Aorta (tissue), 5 donors: ENCODE measurements at places on chromosomes 12 and 14. TPM values are rescaled to one million over a fixed set of nuclear protein-coding genes. Genes with fewer than 3 reads are reported as not detected.

- H3K27me3 ChIP-seq, result no peaks in the 10 kb centered on the region
- H3K27ac ChIP-seq, result no peak overlapping the region
- no peak overlapping the region for H3K4me3 ChIP-seq
- DNase-seq, result no peak
- no peaks in the 10 kb centered on the region for H3K4me1 ChIP-seq
- H3K36me3 ChIP-seq, result no peaks in the 10 kb centered on the region
Measured at GRCh38 chr14:85912141-85912540, 382.2 kb downstream of the FLRT2 start.

Gene SETD3
- total RNA-seq, result 60.7 TPM

- H3K4me3 ChIP-seq, result no peak overlapping the region
- H3K27ac ChIP-seq, result no peak overlapping the region
- DNase-seq, result no peak
- no peaks in the 10 kb centered on the region for H3K4me1 ChIP-seq
Measured at GRCh38 chr12:130947028-130947613, 6.6 kb upstream of the ADGRD1 start.

GRCh38 chr14:73234029-73234428, 3.3 kb upstream of the PAPLN start:
- H3K27ac ChIP-seq, result no peak overlapping the region

GRCh38 chr12:59808317-59808910, 212.6 kb downstream of the SLC16A7 start:
- no peak overlapping the region for H3K27ac ChIP-seq
- no peak for DNase-seq
- H3K4me3 ChIP-seq, result no peak overlapping the region
- H3K27me3 ChIP-seq, result no peaks in the 10 kb centered on the region

GRCh38 chr12:57755454-57756372, 810 bp downstream of the MARCHF9 start:
- H3K4me1 ChIP-seq, result peaks cover 4% of the 10 kb centered on the region
- H3K36me3 ChIP-seq, result peaks cover 2% of the 10 kb centered on the region
- H3K27me3 ChIP-seq, result no peaks in the 10 kb centered on the region
- no peak overlapping the region for H3K27ac ChIP-seq
- H3K4me3 ChIP-seq, result peak overlapping the region; percentile 87
- DNase-seq, result peak; percentile 84

GRCh38 chr14:104972301-104973134, 5.7 kb downstream of the AHNAK2 start:
- H3K27ac ChIP-seq, result peak overlapping the region; percentile 76
- H3K36me3 ChIP-seq, result no peaks in the 10 kb centered on the region
- no peaks in the 10 kb centered on the region for H3K4me1 ChIP-seq

- H3K36me3 ChIP-seq, result no peaks in the 10 kb centered on the region
- H3K27me3 ChIP-seq, result no peaks in the 10 kb centered on the region
- no peak overlapping the region for H3K27ac ChIP-seq
- peaks cover 2% of the 10 kb centered on the region for H3K4me1 ChIP-seq
Measured at GRCh38 chr12:8037947-8038346, 5.4 kb downstream of the FOXJ2 start.

- no peaks in the 10 kb centered on the region for H3K36me3 ChIP-seq
- DNase-seq, result no peak
Measured at GRCh38 chr12:124452576-124453331, 114.7 kb downstream of the NCOR2 start.

Gene CELA1
- not detected for total RNA-seq

GRCh38 chr12:79422060-79422812, 268.5 kb downstream of the PAWR start:
- H3K4me1 ChIP-seq, result peaks cover 3% of the 10 kb centered on the region
- no peak overlapping the region for H3K4me3 ChIP-seq
- no peaks in the 10 kb centered on the region for H3K27me3 ChIP-seq
- H3K36me3 ChIP-seq, result no peaks in the 10 kb centered on the region
- H3K27ac ChIP-seq, result no peak overlapping the region

Gene TAS2R31
- 9.1 TPM for total RNA-seq

DNA sequence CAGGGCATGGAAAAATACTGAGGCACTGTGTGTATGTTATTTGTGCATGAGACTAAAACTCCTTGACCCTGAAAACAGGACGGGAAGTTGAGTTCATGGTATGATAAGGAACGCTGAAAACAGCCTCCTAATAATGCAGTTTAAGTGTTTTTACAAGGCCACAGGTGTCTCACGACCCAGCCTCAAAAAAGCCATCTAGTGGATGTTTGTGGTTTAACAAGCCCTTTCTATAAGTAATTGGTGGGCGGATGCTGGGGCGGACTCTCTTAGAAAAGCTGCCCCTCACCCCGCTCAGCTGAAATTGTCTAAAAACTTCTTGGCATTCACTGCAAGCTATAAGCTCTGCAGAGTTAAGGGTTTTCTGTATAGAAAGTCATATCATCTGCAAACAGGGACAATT, 184.5 kb downstream of the NUBPL start:
- H3K4me1 ChIP-seq, result no peaks in the 10 kb centered on the region
- H3K36me3 ChIP-seq, result no peaks in the 10 kb centered on the region
- DNase-seq, result no peak
- H3K27me3 ChIP-seq, result no peaks in the 10 kb centered on the region

GRCh38 chr12:124607681-124608425, 40.4 kb upstream of the NCOR2 start:
- H3K4me1 ChIP-seq, result no peaks in the 10 kb centered on the region
- no peak for DNase-seq
- no peak overlapping the region for H3K4me3 ChIP-seq
- H3K36me3 ChIP-seq, result no peaks in the 10 kb centered on the region
- no peaks in the 10 kb centered on the region for H3K27me3 ChIP-seq

DNA sequence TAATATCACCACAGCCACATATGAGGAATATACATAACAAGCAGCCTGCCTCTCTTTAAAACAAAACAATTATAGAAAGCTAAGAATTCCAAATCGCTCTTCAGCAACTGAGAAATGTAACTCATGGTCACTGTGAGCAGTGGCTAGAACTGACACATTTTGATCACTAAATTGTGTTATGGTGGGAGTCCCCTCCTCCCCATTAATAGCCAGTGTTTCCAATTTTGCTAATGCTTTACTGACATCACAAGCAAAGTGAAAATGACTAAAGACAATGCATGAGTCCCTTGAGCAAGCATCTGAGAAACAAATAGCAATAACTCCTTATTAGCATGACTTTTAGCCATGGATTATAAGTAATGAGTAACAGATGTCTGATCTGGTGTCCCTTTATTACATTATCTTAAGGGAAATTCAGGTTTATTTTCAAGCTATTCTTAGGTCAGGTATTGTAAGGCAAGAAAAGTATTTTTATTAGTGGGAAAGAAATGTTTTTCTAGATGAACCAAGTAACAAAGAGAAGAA, 148.3 kb downstream of the KCNH5 start:
- H3K4me3 ChIP-seq, result no peak overlapping the region
- no peak for DNase-seq
- no peak overlapping the region for H3K27ac ChIP-seq
